Mucosa of descending colon (tissue), 3 donors: ENCODE measurements at places on chromosomes 11 and 22.

- DNase-seq = no peak
Observed at GRCh38 chr22:48800036-48800885, 1027.4 kb downstream of the BRD1 start.

DNA sequence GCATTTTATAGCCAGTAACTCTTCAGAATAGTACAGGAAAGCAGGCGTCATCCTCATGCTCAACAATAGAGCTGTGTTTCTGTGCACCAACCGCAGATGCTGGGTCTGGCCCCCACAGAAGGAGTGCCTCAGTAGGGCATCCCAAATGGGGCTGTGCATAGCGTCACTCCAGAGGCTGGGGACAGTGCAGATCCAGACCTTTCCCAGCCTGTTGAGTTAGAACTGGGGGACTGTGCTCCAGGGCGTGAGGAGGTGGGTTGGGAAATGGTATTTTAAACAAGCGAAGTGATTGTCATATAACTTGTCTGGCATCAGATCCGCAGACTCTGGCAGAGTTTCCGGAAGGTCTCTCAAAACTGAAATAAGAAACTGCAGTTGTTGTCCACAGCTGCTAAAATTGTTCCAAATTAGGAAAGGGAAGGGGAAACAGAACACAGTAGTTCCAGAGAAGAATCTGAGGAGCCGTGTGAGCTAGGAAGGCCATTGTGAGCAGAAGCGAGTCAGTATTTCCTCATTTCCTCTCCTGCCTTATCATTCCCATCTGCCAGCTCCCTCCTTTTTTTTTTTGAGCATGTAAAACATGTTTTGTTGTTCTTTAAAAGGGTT is 52.2 kb downstream of the JAM3 start:
- DNase-seq = no peak

GRCh38 chr22:33467620-33468095 is 409.5 kb upstream of the SYN3 start:
- no peak for DNase-seq

- DNase-seq = no peak
Observed at GRCh38 chr22:32743046-32743445, 58.5 kb upstream of the TIMP3 start.

- DNase-seq = no peak
Observed at GRCh38 chr11:1005928-1006327, 30.6 kb downstream of the MUC6 start.

DNA sequence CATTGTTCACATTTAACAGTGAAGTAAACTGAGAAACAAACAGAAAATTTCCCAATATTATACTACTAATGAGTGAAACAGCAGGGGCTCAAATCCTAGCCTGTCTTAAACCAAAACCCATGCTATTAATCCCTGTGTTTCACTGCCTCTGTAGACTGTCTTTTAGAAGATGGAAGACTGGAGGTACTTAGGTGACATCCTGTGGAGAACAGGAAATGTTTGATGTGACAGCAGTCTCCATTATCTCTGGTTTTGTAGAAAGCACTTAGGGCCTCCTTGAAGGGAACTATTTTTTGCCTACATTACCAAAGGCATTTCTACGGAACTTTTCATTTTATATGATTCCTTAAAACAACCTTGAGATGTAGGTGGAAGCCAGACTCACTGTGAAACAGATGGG is 288.1 kb upstream of the SORL1-AS1 start:
- DNase-seq = no peak

GRCh38 chr11:119671561-119672015 is 57.4 kb downstream of the NECTIN1 start:
- no peak for DNase-seq

DNA sequence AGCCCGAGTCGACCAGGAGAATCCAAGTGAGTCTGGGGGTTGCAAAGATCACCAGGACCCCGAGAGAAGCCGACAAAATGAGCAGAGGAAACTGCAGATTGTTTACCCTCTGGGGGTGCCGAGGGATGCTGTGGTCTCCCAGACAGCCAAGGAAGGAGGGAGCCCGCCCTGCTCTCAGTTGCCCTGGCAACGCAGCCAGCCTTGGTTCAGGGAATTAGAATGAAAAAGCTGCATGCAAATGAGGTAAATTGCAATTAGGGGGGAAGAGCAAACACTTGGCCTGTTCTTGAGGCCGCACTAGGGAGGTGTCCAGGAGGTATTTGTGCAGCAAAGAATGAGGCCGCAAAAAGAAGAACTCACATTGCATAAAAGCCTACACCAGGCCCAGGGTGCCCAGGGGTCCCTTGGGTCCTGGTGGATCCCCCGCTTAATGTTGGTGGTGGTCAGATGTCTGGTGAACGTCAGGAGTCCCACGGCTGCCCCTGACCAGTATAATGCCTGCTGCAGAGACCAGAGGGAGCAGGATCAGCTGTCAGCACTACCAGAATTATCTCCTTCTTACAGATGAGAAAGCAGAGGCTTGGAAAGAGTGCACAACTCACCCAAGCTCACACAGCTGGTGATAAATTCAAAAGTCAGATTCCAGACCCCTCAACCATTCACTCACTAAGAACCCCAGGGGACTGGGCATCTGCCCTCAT is 40.3 kb upstream of the ATXN10 start:
- DNase-seq = no peak

GRCh38 chr22:19717691-19718455 is 3.6 kb downstream of the SEPTIN5 start:
- peak; percentile 79 for DNase-seq

- DNase-seq = no peak
Observed at GRCh38 chr11:124919898-124920297, 848 bp downstream of the HEPN1 start.

DNA sequence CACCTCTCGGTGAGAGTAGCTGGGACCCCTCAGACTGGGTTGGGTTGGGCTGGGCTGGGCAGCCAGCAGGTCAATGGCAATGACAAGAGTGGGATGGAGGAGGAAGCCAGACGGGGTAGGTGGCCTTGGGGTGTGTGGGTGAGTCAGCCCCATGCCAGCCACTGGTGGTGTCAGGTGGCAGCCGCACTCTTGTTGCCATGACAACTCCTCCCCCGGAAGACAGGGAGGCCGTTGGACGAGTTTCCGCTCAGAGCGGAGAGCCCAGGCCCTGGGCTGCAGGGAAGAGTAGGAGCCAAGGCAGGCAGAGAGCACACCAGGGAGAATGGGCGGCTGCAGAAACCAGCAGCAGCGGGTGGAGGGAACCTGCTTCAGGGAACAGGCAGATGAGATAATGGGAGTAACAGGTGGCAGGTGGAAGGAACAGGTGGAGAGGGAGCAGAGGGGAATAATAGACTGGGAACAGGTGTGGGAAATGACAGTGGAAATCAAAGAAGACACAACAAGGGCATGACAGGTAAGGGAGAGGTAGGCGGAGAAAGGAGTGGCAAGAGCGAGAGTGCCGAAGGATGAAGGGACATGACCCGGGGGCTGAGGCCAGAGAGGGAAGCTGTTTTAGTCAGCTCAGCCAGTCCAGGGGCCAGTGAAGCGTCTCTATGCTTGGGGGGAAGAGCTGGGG is 8.7 kb downstream of the SPTBN2 start:
- peak; percentile 83 for DNase-seq

- DNase-seq = no peak
Observed at GRCh38 chr22:30598986-30599385, 7.3 kb upstream of the PES1 start.

DNA sequence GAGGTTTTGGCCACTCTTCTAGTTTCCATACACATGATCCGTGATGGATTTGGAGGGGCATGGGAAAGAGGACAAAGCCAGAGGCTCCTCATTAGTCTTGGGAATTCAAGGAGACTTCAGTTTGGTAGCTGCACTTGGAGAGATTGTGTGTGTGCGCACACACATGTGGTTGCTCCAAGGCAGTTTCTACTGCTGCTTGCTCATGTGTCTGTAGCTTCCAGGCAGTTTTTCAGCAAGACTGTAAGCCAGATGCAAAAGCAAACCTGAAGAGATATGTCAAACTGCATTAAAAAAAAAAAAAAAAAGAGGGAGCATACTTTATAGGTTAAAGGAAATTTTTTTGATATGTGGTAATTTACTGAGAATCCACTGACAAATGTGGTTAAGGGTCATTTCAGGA is 95.7 kb downstream of the OSBP2 start:
- DNase-seq = no peak

- DNase-seq = no peak
Observed at GRCh38 chr11:13771151-13771550, 102.7 kb downstream of the FAR1 start.

- DNase-seq = no peak
Observed at GRCh38 chr11:86278226-86278625, 23.8 kb upstream of the HIKESHI start.

DNA sequence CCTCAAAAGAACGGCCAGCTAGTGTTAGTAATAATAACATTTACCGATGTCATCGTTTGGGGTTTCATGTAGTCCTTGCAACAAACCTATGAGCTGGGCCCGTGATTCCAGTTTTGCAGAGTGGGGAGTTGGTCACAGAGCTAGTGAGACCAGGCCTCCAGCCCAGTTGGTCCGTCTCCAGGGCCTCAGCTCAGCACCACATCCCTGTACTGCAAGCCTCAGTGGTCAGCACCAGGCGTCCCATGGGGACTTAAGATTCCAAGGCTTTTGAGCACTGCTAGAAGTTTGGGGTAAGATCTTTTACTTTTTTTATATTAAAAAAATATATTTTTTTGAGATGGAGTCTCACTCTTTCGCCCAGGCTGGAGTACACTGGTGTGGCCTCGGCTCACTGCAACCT is 1.1 kb upstream of the TSGA10IP start:
- no peak for DNase-seq

DNA sequence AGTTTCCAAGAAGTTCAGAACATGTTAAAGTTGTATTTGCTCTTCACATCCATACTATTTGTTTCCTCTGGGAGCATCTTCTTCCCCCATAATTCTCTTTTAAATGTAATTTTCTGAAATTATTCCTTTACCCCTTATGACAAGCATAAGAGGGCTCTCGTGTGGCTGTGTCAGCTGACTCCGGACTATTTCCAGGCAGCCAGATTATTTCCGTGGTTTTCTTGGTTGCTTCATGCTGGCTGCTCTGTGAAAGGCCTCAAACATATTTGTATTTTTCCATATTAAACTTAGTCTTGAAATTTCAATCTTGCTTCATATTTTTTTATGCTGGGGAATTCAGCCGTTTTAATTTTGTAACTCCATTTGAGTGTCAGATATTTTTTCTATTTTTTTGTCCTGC is 2.8 kb upstream of the MMP1 start:
- DNase-seq = no peak

- no peak for DNase-seq
Observed at GRCh38 chr11:116613206-116613875, 159.4 kb downstream of the BUD13 start.

- DNase-seq = no peak
Observed at GRCh38 chr11:80914311-80914710, 1473.5 kb upstream of the TENM4 start.

DNA sequence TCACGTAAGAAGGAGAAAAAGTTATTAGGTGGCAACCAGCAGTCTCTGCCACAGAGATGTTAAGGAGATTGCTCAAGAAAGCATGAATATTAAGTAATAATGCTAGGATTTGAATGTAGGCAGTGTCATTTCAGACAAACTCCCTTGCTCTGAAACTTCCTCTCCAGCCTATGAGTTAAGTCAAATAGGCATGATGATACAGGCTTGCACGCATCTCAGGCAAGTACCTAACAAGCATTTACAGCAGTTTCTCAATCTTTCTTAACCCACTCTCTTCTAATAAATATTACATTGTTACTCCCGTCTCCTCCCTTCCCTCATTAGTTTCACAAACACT is 72.7 kb downstream of the RAB38 start:
- no peak for DNase-seq

GRCh38 chr22:30783021-30783420 is 88.3 kb downstream of the OSBP2 start:
- no peak for DNase-seq

- no peak for DNase-seq
Observed at GRCh38 chr11:69830086-69830485, 10.9 kb upstream of the FGF3 start.

DNA sequence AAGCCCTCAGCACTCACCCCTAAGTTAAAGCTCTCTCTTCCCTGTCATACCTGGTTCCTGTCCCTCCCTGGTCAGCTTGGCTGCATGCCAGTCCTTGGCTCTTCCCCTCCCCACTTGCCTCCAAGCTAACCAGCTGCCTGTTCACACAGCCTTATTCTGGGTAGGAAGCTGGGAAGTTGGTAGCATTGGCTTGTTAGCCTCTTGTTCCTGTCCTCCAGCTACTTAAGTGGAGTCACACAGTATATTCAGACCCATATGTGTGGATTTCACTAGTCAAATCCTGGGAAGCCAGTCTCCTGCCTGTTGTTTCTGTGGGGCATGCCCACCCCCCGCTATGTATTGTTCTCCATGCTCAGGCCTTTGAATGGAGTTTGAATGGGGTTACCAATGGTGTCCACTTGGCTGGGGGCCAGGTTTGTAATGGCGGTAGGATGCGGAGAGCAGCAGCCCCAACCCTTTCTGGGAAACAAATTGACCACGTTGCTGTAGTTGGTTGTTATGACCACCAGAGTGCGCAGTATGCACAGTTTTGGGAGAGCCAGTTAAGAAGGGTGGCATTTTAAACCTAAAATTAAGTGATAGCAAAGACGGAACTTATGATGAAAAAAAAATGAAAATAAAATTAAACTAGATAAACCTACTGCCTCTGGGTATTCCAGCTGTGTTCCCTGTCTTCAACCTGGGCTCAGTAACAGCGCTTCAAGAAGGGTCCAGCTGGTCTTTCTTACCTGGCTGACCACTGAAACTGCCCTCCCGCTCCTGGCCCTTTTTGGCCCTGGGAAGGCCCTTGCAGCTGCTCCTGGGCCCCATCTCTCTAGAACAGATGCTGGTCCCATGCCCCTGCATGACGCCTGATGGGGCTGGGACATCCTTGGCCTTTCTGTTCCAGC is 10.7 kb upstream of the RPS3 start:
- DNase-seq = peak; percentile 83

DNA sequence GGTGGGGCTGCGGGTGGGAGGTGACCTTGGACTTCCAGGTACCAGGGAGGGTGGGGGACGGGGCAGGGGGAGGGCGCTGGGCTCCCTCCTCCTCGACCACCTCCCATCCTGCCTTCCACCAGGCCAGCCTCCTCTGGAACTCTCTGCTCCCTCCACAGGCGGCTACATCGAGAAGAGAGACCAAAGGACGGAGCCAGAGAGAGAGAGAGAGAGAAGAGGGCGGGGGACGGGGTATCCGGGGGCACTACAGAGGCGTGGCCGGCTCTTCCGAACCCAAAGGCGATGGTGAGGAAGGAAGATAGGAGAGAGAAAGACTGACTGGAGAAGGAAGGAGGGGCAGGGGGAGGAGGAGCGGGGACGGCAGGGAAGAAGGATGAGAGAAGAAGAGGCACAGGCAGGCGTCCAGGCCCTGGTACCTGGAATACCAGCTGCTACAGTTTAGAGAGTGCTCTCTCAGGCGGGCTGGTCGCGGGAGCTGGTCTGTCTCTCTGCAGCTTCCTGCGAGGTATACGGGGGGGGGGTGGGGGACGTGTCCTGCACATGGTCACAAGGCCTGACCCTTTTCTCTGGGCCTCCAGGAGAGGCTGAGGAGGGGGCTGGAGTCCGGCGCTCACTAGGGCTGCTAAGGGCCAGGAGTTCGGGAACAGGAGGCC is 38.0 kb downstream of the IGSF9B start:
- DNase-seq = no peak

DNA sequence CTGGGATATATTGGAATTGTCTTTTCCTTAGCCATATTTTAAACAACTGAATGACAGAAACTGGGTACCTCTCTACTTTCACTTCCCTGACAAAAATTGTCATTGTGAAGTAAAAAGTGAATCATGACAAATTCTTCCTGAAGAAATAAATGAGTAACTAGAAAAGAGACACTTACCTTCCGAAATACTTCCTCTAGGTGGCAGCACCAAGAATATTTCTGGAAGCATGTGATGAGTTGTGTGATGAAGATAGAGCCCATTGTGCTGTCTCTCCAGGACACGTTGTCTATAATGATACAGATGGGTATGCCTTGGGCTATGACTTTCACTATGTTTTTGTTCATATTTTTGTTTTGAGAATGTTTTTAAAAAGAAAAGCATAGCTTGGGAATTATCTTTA is 21.5 kb downstream of the CASP4 start:
- DNase-seq = no peak
